ENCODE measurements at places on chromosomes 4 and X.

GRCh38 chr4:183607894-183608293, 51.1 kb downstream of the RWDD4 start:
- DNase-seq: no peak

DNA sequence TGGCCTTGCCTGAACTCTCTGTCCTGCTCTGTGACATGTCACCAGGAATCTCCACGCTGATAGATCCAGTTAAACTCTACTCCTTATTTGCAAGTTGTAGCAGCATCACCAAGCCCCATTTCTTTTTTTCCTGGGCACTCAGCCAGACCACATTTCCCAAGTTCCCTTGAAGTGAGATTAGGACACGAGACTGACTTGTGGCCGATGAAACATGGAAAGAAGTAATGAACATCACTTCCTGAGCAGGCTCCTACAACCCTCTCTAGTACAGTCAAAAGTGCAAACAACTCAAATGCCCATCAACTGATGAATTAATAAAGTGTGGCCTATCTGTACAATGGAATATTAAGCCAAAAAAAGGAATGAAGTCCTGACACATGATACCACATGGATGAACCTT, 74.6 kb downstream of the MAP3K15 start:
- DNase-seq: no peak

DNA sequence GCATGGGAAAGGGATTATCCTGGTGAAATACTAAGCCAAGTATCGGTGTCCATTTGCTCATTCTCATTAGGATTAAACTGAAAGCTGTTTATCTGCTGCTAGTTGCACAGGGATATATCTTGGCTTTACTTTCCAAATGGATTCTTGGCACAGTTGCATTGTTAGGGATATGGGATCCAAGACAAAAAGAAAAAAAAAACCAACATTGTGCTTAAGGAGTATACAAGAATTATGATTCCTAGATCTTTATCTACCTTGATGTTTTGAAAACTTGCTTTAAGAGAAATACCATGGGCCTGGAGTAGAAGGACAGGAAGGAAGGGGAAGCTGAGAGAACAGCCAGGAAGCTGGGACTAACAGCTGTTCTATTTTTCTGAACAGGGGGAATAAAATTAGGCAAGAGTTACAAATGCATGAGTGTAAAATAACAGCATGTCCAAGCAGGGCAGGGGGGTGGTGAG, 107.6 kb downstream of the ATXN3L start:
- no peak for DNase-seq

DNA sequence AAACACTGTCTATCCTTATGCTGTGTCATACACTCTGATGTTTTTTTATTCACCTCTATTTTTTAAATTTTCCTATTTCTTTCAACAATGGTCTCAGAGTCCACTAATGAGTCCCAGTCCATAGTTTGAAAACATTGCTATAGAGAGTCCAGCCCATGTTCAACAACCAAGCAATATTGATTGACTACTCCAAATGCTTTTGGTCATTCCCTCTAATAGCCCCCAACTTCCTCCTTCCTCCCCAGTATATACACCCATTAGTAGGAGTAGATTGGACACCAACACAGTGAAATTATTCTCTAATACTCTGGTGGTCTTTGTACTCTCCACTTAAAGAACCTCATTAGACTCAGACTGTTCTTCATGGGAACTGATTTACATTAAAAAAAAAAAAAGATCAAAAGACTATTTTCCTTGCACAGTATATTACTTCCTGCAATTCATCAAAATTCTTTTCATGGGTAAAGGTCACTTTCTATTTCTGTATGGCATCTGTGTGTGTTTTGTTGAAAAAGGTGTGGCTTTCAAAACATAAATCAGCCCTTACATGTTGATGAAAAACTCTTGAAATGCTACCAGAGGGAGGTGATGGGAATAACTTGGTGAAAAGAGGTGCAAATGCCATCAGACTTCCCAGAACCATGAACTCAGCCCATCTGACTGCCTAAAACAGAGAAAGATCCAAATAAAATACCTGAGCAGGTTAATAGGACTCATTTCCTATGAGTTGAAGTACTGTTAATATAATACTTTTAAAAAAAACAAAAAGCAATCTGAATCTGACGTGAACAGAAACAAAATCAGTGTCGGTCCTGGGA, 250.3 kb upstream of the KLF3 start:
- DNase-seq: no peak

DNA sequence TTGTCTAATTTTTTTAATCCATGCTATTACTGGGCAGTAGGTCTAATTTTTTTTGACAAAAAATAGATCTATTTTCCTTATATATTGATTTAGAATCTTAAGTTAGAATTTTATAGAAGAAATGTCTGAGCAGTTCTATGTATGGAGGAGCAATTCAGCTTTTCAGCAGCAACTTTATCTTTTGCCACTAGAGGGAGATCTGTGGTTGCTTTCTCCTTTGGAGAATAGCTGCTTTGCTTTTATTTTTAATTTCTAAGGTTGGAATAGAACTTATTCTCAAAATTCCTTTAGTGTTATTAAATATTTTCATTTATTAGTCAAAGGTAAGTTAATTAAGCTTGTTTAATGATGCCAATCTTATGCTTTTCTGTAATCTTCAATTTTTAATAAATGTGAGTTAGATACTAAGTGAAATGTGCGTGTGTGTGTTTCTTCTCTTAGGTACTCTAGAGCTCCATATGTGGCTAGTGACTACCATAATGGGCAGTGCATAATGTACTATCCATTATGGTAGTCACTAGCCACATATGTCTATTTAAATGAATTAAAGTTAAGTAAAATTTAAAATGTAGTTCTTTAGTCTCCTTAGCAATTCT, 29.3 kb downstream of the FAM199X start:
- no peak for DNase-seq

GRCh38 chr4:83074086-83074704, 39.2 kb downstream of the COPS4 start:
- DNase-seq: peak; percentile 66

- DNase-seq: no peak
These were observed 6.8 kb downstream of the TXK start for GRCh38 chr4:48127231-48127630.

- no peak for DNase-seq
These were observed 113.0 kb downstream of the NHS start for GRCh38 chrX:17488036-17488435.

- DNase-seq: no peak
These were observed 48.6 kb upstream of the TMEM164 start for GRCh38 chrX:109954333-109954732.

DNA sequence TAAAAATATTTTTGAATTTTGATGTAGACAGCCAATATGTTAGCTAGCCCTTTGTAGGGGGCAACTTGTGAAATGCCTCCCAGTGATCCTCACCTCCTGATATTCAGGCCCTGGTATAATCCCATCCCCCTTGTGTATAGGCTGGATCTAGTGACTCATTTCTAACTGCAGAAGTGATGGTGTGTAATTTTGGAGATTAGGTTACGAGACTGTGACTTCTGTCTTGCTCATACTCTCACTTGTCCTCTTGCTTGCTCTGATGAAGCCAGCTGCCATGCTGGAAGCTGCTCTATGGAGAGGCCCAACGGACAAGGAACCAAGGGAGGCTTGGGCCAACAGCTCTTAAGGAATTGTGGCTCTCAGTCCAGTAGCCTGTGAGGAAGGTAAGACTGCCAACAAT, 61.7 kb downstream of the GPR82 start:
- no peak for DNase-seq

- no peak for DNase-seq
These were observed 527.4 kb downstream of the MID1IP1 start for GRCh38 chrX:39328661-39329060.

DNA sequence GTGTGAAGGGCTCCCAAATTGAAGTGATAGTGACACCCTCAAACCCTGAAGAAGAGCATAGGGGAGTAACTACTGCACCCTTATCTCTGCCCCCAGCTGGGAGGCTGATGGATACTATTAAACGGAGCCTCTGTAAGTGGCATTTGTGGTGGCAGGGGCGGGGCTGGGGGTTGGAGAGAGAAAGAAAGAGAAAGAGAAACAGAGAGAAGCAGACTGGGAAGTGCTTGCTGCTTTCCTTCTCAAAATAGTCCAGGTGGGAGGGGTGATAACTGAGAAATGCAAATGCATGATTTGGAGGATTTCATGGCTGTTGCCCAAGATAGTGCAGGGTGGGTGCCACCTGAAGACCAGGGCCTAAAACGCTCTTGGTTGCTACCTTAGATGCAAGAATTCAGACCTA, 253.5 kb upstream of the GATB start:
- no peak for DNase-seq

GRCh38 chrX:39691724-39692123, 406.0 kb downstream of the BCOR start:
- no peak for DNase-seq

DNA sequence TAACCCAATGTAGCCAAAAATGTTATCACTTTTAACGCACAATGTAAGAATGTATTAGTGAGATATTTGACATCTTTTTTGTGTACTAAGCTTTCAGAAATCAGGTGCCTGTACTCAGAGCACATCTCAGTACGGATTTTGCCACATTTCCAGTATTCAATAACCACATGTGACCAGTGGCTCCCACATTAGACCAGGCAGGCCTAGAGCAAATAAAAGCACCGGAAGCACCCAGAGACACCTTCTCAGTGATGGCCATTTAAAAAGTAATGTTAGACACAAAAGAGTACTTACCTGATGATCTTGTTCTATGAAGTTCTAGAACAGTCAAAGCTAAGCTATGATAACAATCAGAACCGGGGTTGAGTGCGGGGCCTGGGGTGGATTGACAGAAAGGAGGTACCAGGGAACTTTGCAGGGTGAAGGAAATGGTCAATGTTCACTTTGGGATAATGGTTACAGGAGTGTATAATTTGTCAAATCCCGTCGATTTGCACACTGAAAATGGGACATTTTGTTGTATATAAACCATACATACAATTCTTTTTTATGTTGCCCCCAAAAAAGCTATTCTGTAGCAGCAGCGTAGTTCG, 1.2 kb downstream of the CTPS2 start:
- DNase-seq: no peak

DNA sequence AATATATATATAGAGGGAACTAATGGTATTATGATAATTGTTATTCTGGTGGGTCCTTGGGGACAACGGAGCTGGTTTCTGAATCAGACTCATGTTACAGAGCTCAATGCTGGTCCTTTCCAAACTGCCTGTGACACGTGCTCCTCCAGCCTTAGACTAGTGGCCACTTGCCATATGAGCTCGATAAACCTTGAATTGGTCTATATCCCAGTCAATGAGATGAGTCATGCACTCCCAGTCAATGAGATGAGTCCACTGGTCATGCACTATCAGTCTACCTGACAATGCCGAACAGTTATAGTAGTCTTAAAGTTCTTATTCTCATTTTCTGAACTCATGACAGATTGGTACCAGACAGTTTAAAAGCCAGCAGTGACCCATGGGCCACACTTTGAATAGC, 325.2 kb downstream of the LDB2 start:
- no peak for DNase-seq

DNA sequence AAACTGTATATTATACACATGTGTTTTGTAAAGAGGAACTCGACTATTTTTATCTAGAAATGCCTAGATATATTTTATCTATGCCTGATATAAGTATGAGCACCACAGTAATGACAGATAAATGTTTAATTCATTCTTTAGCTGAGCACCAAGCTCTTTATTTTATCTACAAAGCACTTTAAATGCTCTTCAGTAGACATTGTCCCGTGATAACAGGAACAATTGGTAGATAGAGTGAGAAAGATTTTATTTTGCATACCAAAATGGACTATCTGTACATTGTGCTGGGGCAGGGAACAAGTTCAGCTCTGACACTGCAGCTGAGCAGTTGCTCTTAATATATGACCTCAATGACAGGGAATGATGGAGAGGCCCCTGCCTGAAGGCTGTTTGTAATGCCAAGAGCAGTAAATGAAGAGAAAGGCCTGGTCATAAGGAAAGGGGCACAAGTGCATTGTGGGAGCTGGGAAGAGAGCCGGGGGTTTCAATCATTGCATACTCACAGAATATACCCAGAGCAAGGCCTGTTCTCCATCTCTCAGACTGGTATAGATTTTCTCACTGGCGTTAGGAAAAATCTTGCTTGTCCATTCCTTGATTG, 57.3 kb downstream of the SEPTIN11 start:
- no peak for DNase-seq

DNA sequence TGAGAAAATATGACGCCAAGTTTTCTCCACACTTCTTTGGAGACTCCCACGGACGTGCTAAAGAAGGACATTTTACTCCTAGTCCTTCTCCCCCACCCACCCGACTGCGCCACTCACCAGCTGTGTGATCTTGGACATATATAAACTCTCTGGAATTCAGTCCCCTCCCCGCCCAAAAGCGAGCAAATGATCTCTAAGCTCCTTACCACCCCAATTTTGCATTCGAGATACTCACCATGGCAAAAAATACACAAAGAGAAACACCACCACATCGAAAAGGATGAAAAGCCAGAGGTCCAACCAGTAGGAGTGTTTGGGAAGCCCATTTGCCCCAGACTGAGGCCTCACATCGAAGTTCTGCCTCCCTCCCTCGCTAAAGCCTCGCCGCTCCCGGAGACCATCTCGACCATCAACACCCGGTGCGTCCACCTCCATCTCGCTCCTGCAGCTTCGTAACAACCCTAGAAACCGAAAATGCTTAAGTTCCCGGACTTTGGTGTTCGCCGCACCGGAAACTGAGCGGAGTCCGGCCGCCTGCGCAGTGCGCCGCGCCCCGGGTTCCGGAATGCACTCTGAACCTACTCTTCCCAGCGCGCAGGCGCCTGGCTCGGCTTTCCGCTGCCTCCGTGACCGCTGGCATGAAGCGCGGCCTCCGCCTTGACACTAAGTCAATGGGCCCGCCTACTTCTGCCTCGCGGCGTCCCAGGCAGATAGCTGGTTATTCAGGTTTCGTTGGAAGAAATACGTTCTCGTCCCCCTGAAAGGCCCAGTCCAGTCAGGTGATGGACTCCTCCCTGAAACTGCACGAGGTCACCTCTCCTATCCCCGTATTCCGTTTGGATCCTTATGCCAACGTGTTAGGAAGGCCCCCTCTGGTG, 21.6 kb downstream of the FABP2 start:
- no peak for DNase-seq

- DNase-seq: peak; percentile 83
These were observed 200.4 kb downstream of the PTTG2 start for GRCh38 chr4:38160487-38161207.

DNA sequence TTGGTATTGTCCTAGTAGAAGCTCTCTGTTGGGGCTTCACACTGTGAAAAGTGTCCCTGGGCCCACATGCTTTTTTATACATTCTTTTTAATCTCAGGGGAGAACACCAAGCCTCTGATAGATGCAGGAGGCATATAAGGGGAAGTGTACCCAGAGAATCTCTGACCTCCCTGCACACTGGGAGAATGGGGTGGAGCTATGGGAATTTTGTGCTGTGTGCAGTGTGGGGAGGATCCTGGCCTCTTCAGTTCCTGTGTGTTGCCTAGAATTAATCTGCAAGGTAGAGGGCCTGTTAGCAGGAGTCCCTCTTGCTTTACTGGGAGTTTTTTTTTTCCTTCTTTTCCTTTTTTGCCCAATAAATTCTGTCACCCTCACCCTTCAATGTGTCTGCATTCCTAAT, 49.2 kb upstream of the SPIN4 start:
- DNase-seq: no peak
